ENCODE measurements at places on chromosomes 7 and 10.

DNA sequence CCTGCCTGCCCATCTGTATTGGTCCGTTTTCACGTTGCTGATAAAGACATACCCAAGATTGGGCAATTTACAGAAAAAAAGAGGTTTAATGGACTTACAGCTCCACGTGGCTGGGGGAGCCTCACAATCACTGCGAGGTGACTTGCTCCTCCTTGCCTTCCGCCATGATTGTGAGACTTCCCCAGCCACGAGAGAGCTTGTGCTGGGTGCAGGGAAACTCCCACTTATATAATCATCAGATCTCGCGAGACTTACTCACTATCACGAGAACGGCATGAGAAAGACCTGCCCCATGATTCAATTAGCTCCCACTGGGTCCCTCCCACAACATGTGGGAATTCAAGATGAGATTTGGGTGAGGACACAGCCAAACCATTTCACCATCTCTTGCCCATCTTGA lies 111.8 kb downstream of the MYL10 start:
- DNase-seq: no peak

- DNase-seq: no peak
Observed at GRCh38 chr10:93851169-93851568, 42.6 kb upstream of the SLC35G1 start.

DNA sequence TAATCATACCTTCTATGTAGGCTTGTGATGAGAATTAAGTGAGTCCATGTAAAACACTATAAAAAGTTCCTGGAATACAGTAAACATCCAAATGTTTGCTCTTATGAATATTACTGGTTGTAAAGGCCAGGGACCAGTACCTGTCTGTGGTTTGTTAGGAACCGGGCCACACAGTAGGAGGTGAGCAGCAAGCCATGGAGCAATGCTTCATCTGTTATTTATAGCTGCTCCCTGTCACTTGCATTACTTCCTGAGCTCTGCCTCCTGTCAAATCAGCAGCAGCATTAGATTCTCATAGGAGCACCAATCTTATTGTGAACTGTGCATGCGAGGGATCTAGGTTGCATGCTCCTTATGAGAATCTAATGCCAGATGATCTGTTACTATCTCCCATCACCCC lies 662.0 kb upstream of the ANKRD30A start:
- DNase-seq: no peak

GRCh38 chr10:26095781-26096180 lies 120.8 kb upstream of the GAD2 start:
- no peak for DNase-seq

- no peak for DNase-seq
Observed at GRCh38 chr7:22855049-22855392, 32.4 kb upstream of the TOMM7 start.

DNA sequence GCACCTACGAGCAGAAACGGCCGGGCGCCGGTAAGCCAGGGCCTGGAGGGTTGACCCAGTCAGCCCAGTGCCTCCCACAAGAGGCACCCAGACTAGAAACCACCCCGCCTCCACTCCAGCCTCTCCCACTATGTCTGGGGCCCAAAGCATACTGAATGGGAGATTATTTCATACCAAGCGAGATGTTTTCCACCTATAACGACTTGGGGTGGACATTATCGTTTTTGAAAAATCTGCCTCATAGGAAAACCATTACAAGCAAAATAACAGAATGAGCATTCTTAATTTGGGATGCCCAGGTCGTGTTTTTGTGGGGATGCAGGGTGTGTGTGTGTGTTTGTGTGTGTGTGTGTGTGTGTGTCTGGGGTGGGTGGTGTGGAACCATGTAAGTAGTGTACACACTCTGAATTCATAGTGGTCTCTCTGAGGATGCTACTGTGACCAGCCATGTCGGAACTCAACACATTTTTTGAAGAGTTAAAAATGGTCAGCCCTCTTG lies 1.6 kb downstream of the HOXA6 start:
- DNase-seq: no peak

DNA sequence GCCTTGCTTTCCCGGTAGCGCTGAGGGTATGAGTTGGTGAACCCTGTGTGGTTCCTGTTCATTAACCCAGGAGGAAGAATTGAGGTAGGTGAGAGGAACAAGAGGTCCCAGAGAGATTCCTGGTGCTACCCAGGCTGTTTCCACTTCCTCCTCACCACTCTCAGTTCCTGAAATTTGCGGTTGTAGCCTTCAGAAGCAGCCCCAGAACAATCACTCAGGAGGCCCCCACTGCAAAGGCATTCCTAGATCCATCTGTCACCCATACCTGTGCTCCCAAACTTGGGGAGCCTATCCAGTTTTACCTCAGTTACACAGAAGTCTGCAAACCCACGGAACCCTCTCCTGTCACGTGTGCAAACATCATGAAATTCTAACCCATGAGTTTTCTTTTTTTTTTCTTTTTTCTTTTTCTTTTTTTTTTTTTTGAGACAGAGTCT lies 9.0 kb upstream of the PIP4K2A start:
- no peak for DNase-seq

- no peak for DNase-seq
Observed at GRCh38 chr10:28505359-28505959, 27.5 kb upstream of the WAC start.

GRCh38 chr10:1187151-1187854 lies 131.1 kb downstream of the WDR37 start:
- no peak for DNase-seq

DNA sequence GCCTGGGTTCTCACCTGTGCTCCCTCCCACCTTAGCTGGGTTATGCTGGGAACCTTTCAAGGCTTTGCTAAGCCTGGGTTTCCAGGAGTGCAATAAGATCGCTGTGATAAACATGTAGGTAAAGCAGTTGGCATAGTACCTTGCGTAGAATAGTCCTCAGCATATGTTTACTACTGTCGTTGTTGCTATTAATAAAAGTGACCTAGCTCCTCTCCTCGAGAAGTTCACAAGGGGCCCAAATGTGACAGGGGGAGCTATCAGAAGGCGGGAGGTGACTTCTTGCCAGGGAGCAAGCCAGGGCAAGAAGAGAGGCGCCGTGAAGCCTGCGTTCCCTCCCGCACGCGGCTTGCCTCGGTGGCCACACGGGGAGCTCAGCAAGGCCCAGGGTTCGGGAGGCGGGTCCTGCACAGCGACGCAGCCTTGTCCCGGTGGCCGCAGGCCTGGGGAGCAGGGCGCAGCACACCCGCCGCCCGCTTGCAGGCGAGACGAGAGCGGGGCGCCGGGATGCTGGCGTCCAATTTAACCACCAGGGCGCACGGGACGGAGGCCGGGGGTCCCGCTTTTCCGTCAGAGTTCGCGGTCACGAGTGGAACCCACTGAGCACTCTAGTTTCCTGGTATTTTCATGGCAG lies 106.2 kb downstream of the SNX10 start:
- peak; percentile 14 for DNase-seq

DNA sequence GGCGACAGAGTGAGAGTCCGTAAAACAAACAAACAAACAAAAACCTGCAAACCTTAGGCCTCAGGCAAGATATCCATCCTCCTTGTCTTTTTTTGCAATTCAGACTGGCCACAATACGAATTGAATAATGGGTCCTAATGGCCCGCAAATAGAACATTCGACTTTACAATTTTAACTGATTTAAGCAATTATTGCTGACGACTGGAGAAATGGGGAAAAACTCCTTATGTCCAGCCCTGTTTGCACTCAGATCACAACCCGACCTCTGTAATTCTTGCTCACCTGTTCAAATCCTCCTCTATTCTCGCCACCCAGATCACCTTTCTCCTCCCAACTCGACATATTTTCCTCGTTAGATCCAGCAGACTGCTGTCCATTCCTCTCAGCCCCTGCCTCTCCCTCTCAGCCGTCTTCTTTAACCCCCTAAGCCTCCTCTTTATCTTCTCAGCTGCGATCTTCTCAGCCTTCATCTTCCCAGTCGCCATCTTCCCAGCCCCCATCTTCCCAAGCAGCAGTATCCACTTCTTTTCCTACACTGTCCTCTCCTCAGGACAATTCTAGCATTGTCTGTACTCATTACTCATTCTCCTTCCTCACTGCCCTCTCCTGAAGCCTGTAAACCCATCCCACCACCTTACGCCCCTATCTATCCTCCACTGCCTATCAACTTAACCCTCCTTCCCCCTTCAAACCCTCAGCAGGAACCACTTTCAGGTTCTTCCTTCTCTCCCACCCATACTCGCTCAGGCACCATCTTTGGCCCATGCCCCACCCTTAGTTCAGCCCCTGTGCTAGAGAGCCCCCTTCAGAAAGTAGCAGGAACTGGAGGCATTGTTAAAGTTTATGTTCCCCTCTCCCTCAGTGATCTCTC lies 61.8 kb downstream of the LRRC17 start:
- DNase-seq: no peak

- DNase-seq: peak; percentile 89
Observed at GRCh38 chr7:2626498-2627117, 5.2 kb upstream of the TTYH3 start.

- no peak for DNase-seq
Observed at GRCh38 chr10:122379041-122379440, 4.5 kb downstream of the PLEKHA1 start.

- no peak for DNase-seq
Observed at GRCh38 chr10:80582286-80582960, 44.7 kb downstream of the SH2D4B start.

GRCh38 chr10:27474741-27475140 lies 29.4 kb upstream of the RAB18 start:
- no peak for DNase-seq

GRCh38 chr7:154765118-154765517 lies 237.8 kb downstream of the PAXIP1 start:
- no peak for DNase-seq

- DNase-seq: no peak
Observed at GRCh38 chr7:16652888-16653287, 6.9 kb downstream of the BZW2 start.

GRCh38 chr10:16425449-16425848 lies 11.4 kb upstream of the PTER start:
- DNase-seq: no peak

GRCh38 chr10:103820101-103821062 lies 35.0 kb downstream of the SH3PXD2A start:
- DNase-seq: no peak

- DNase-seq: peak; percentile 57
Observed at GRCh38 chr7:111486472-111487142, 75.7 kb downstream of the IMMP2L start.

DNA sequence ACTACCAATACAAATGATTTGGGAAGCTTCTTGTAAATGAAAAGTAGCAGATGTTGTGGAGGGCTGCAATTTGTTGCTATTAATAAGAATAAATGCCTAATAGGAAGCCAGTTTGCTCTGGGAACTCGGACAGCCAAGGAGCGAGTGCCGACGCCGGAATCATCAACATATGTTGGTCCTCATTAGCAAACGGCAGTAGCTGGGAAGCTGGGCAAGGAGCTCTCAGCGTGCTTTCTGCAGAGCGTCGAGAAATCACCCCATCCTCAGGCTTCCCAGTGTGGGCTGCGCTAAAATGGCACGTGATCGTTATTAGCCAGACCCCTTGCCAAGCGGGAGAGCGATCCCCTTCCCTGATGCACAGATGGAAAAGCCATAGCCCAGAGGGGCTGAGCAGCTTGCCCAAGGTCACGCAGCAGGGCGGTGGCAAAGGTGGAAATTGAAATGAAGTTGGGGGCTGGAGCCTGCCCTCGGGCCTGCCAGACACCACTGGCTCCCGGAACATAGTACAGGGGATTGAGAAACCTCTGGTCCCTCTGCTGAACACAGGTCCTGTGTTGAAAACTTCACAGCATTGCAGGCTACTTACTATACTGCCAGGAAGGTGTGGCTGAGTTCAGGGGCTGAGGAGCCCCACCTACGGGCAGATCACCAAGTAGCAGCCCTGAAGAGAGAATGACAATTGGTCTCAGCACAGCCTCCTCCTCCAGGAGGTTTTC lies 326.9 kb downstream of the PLXNA4 start:
- DNase-seq: no peak

DNA sequence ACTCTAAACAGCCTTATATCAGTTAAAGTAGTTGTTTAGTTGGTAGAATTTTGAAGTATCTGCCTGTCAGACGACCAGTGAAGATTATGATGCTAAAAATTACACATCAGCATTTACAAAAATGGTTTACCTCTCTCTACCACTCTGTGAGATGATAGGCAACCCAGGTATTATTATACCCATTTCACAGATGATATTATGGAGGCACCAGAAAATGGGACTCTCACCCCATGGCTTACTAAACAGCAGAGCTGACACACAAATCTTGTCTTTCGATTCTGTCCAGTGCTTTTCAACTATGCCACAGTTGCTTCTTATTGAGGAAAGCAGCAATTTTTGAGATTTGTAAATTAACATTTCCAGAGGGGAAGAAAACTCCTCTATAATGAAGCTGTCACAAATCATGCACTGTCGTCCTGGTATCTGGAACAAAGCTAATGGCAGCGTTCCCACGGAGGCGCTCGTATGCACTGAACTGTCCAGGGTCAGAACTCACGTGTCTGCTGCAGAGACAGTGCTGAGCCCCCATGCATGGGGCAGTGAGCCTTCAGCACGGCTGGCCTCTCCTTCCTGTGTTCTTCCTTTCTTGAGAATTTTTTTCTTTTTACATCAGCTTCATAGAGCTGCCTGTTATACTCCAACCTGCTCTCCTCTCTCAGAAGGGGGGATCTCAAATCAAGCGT lies 381.1 kb downstream of the SDK1 start:
- no peak for DNase-seq

DNA sequence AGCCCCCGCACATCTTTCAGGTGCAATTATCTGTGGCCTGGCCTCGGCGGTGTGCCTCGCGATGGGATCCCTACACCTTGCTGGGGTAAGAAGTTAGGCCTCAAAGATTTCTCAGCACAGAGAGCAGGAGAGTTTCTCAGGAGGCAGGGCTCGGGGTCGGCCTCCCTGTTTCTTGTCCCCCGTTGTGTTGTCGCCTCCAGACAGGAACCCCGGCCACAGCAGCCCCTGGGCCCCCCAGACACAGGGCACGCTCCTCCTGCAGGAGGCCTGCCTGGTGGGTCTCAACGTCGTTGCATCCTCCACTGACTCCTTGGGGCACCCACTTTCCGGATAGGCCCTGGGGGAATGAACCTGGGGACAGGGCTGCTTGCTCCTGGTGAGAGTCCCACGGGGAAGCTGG lies 229.1 kb upstream of the SHH start:
- no peak for DNase-seq

GRCh38 chr7:39582536-39582935 lies 16.3 kb downstream of the YAE1 start:
- no peak for DNase-seq

DNA sequence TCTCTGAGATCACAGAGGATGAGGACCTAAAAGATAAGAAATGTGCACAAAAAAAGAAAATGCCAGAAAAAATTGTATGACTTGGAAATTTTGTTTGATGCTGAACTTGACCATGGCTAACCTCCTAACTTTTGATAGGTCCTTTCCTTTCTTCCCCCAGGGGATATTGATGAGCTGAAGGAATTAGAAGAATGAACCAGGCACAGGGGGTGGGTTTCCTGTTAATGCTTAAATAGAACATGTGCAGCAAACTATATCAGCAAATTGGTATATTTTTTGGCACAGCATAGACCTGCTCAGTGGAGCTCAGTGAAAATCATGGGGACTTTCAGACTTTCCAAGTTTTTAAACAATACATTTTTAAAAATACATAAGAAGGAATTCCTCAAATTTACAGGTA lies 300.7 kb downstream of the HDAC9 start:
- no peak for DNase-seq

- no peak for DNase-seq
Observed at GRCh38 chr10:113485736-113486135, 67.1 kb upstream of the HABP2 start.

GRCh38 chr10:127195041-127195506 lies 1.3 kb downstream of the INSYN2A start:
- DNase-seq: no peak

- DNase-seq: peak; percentile 30
Observed at GRCh38 chr7:108415821-108416536, 40.3 kb downstream of the NRCAM start.

- no peak for DNase-seq
Observed at GRCh38 chr10:97454330-97455036, 8.5 kb downstream of the ZDHHC16 start.

All from kidney capillary endothelial cell (primary cell).